ENCODE measurements at places on chromosomes 11 and 22.

GRCh38 chr11:17978553-17979287 is 34.1 kb downstream of the SERGEF start:
- DNase-seq, result no peak

DNA sequence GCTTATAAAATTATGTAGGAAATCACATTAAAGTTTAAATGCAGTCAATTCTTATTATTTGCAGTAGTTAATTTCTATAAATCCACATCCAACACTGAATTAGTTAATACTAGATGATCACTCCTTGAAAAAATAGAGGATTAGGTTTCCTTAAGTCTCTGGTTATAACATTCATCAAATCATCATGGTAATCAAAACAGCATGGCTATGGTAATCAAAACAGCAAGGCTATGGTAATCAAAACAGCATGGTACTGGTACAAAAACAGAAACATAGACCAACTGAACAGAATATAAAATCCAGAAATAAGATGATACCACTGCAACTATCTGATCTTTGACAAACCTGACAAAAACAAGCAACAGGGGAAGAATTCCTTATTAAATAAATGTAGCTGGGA is 814.6 kb upstream of the CCDC179 start:
- DNase-seq, result no peak

- DNase-seq, result no peak
These were observed 43.0 kb downstream of the MMP20 start for GRCh38 chr11:102582140-102582539.

DNA sequence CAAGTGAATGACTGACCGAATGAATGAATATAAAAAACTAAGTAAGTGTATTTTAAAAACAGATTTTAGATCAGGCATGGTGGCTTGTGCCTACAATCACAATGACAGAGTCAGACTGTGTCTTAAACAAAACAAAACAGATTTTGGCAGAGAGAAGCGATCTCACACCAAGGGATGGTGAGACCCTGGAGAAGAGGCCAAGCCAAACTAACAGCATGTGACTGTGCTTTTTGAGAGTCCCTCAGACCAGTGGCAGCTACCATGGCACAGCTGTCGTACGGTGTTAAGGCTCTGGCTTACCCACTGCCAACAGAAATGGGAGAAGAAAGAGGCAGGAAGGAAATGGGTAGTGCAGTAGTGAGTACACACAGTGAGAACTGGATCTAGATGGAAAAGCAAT is 60.6 kb downstream of the SGSM3 start:
- no peak for DNase-seq

- DNase-seq, result no peak
These were observed 94.7 kb upstream of the RASSF10 start for GRCh38 chr11:12914400-12914912.

DNA sequence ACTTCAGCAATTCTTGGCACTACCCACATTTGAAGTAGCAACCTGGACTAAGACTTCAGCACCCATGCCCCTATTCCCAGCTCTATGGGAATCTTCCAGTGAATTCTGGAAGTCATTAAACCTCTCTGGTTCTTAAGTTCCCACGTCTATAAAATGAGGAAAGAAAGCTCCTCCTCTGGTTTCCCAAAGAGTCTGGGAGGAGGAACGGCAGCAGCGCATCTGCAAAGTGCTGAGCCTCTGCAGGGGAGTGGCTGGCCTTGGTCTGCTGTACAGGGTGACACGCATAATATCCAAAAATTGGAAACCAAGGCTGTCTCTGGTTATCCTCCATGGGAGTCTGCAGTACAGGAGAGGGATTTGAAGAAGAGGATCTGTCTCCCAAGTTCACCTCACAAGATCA is 73.6 kb upstream of the TP53I11 start:
- DNase-seq, result no peak

DNA sequence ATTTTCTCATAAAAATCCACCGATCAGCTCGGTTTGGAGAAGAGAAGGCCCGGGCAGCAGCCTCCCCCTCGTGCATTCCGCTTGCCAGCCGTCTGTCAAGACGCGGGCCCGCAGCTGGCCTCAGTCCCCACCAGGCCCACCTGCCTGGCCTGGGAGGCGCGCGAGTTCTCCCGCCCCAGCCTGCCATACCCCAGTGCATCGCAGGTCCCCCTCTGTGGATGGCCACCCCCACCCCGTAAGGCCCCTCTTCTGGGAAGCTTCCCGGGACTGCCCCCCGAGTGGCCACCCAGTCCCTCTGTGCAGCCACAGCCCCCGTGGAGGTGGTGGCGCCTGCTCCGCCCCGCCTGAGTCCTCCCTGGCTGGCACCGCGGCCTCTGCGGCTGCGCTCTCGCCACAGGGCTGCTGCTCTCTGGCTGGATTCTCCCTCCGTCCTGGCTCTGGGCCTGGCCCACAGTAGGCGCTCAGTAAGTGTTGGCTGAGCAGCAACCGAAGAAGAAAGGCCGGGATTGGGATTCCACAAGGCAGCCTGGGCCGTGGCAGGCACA is 74.0 kb upstream of the TCF20 start:
- DNase-seq, result no peak

- DNase-seq, result no peak
These were observed 15.7 kb downstream of the BRSK2 start for GRCh38 chr11:1405186-1406020.

DNA sequence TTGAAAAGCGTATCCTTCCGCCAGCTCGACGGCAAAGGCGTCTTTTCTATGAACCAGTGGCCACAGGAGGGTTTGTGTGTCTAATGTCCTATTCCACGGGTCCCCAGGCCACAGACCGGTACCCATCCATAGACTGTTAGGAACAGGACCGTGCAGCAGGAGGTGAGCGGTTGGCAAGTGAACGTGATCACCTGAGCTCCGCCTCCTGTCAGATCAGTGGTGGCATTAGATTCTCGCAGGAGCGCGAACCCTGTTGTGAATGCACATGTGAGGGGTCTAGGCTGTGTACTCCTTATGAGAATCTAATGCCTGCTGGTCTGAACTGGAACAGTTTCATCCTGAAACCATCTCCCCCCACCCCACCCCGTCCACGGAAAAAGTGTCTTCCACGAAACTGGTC is 62.7 kb upstream of the KCNQ1OT1 start:
- no peak for DNase-seq

- no peak for DNase-seq
These were observed 11.3 kb downstream of the DHCR7 start for GRCh38 chr11:71436861-71437260.

- no peak for DNase-seq
These were observed 8.9 kb downstream of the KCNK7 start for GRCh38 chr11:65586676-65587075.

GRCh38 chr22:17922925-17923903 is 101.1 kb downstream of the MICAL3 start:
- no peak for DNase-seq

GRCh38 chr11:112085822-112086421 is 634 bp downstream of the TIMM8B start:
- DNase-seq, result no peak

- no peak for DNase-seq
These were observed 13.0 kb downstream of the SCUBE2 start for GRCh38 chr11:9078113-9079086.

- DNase-seq, result no peak
These were observed 18.8 kb downstream of the LARGE2 start for GRCh38 chr11:45941285-45941684.

GRCh38 chr11:111137846-111138245 is 107.7 kb upstream of the POU2AF2 start:
- DNase-seq, result no peak

DNA sequence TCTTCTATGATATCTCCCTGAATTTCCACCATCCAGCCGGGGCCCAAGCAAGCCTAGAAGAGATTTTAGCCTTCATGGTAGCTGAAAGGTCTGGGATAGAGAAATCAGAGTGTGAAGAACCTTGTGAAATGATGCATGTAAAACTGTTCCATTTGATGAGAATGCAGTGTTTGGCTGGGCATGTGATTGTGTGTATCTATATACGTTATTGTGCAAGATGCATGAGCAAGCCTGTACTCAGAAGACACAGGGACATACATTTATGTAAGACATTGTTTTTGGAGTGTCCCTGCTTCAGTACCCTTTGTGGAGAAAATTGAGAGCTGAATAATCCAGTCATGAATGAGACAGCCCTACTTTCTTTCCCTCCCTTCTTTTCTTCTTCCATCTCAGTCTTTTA is 15.2 kb upstream of the OR52K2 start:
- DNase-seq, result no peak

DNA sequence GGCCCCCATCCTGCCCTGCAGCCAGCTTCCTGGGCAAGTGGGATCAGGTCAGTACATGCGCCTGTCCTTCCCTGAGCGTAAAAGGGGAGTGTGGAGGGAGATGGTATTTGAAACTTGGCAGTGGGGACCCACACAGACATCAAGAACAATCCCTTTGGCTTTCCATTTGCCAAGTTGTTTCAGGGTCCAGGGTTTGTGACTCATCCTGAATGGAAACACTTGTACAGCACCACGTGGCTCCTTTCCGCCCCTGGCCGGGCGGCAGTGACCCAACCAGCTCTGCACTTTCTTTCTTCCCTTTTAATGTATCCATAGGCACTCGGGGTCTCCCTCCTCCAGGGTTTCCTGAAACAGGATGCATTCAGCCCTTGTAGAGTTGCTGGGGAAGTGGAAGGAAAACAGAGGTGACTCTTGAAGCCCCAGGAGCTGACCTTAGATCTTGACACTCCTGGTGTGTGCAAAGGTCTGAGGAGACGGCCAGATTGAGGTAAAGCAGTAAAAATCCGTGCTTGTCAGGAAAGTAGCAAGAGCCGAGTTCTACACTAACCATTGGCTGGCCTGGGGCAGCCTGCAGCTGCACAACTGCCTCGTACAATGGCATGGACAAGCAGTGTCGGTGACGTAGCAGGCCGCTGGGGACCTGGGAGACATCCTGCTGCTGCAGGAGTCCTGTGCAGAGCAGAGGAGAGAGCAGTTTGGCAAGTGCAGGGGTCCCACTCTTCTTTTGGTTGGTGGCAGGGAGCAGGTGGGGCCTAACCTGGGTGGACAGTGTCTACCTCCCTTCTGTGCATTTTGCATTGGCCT is 189.8 kb downstream of the SNX19 start:
- no peak for DNase-seq

DNA sequence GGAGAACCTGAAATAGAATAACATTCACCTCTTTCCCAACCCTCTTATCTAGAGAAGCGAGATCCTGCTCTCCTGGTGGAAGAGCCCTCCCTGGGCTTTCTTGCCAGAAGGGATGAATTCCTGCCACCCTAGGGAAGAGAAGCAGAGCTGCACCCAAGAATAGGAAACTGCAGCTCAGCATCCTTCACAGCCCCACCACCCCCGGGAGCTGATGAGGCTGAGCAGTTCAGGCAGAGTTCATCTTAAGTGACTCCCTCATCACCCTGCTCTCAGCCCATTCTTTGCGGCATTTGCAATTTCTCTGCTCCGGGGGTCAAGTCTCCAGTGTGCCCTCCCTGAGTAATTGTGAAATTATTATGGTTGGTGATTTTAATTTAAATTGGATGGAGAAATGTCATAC is 514.9 kb downstream of the BUD13 start:
- no peak for DNase-seq

- DNase-seq, result no peak
These were observed 270.0 kb downstream of the SOX6 start for GRCh38 chr11:16086229-16086819.

- no peak for DNase-seq
These were observed 43.8 kb downstream of the SC5D start for GRCh38 chr11:121336279-121336937.

GRCh38 chr11:76995081-76995576 is 39.1 kb upstream of the B3GNT6 start:
- DNase-seq, result no peak

DNA sequence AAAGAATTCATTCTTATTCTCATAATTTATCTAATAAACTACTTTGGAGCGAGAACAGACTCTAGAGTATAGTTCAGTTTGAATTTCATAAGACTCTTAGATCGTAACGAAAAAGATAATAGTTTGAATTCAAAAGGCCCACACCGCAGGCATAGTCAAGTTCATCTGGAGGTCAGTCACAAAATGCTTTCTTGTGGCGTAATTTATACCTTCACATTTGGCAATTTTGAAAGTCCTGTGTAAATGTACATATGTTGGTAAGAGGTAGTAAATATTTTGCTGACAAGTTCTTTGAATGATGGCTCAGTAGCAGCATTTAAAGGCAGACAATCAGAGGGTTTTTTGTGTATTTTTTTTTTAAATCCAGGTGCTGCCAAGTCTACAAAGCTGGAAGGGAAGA is 88.1 kb downstream of the TEAD1 start:
- DNase-seq, result no peak

- peak; percentile 55 for DNase-seq
These were observed at the start of gene TOMM22 for GRCh38 chr22:38681582-38682335. TOMM22 (plus strand) TSS chr22:38681957; CDS start chr22:38681979, 22 bp downstream.

- DNase-seq, result no peak
These were observed at the start of gene ASCL2 for GRCh38 chr11:2270322-2271076. ASCL2 (minus strand) TSS chr11:2270588; CDS start chr11:2270332, 256 bp downstream.

- no peak for DNase-seq
These were observed 22.2 kb downstream of the LARGE1 start for GRCh38 chr22:33898121-33898520.

DNA sequence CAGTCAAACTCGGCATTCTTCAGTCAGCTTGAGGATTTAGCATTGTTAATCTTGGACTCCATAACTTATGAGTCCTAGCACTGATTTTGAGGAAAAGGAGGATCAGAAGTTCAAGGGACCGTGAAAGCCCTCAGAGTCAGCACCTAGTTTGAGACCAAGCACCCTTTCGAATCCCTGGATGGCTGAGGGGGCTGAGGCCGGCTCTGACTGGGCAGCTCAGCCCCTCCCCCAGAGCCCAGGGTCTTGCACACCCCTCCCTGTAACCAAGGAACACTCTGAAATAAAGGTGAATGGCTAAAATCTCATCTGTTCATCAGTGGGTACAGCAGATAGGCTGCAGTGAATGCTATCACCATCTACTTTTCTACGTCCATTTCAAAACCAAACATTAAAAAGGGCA is 27.3 kb downstream of the SLC25A18 start:
- DNase-seq, result no peak

DNA sequence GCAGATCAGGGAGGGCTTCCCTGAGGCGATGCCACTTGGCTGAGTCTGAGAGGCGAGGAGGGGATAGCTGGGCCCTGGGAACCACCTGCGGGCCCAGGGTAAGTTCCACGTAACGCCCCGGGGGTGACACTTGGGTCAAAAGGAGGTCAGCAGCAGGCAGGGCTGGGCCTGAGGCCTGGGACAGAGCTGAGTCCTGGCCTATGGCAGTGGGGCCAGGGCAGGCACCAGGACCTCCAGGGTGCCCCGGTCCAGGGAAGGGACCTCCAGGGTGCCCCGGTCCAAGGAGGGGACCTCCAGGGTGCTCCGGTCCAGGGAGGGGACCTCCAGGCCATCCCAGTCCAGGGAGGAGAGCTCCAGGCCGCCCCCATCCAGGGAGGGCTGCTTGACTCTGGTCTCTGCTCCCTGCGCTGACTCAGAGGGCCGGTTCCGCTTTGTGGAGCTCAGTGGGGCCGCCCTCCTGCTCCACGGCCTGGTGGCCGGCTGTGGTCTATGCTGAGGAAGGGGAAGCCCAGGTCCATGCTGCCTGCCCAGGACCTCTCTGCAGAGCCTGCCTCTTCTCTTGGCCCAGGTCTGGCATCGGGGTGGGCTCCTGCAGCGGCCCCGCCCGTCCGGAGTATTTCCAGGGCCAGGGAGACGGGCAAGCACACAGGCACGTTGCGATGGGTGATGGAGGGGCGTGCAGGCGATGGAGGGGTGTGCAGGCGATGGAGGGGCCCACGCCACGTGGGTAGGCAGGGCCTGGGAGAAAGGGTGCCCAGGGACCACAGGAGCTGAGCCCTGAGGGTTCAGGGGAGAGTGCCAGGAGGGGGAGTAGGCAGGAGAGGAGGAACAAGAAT is 19.5 kb upstream of the WNT7B start:
- DNase-seq, result no peak
